ENCODE measurements at places on chromosomes 4 and X.

- DNase-seq: no peak
Observed at GRCh38 chrX:52220936-52221335, 36.2 kb downstream of the MAGED4 start.

DNA sequence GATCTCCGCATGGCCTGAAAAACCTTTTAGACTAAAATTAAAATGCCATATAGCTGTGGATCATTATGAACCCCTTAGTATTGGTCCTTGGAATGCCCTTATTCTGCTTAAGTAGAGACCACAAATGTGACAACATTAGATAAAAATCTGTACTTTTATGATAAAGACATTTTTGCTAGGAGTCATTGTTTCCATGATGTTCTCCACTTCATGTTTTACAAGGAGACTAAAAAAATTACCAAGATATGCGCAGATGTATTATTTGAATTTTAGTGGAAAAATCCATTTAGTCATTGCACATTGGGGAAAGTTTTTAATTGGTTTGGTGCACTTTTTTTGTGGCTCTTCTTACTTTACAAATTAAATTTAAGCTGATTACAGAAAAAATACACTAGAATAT is 85.1 kb upstream of the HPRT1 start:
- DNase-seq: no peak

DNA sequence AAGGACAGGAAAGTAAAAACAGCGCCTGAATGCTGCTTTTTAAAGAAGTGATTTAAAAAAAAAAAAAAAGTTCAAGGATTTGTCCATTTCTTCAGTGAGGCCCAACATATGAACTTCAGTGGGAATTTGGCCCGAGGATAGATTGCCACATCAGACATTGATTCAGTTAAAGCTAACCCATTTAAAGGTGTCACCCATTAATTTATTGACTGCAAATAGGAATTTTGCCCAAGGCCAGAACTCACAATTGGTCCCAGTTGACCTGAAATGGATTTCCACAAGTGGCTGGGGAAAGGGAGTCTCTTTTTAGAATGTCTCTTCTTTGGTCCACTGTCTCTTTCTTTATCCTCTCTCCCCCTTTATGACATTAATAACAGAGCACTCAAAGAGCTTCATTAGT is 86.5 kb upstream of the RPL34 start:
- DNase-seq: no peak

- no peak for DNase-seq
Observed at GRCh38 chrX:69144838-69145680, 20.2 kb downstream of the PJA1 start.

- DNase-seq: no peak
Observed at GRCh38 chrX:73765776-73766430, 202.9 kb downstream of the CHIC1 start.
